Stimulated activated CD4-positive, alpha-beta T cell treated with anti-CD3 and anti-CD28 coated beads, Interleukin-4, amount 100 ng/mL, for 48 hours (primary cell): ENCODE measurements at places on chromosomes 6 and 20.

DNA sequence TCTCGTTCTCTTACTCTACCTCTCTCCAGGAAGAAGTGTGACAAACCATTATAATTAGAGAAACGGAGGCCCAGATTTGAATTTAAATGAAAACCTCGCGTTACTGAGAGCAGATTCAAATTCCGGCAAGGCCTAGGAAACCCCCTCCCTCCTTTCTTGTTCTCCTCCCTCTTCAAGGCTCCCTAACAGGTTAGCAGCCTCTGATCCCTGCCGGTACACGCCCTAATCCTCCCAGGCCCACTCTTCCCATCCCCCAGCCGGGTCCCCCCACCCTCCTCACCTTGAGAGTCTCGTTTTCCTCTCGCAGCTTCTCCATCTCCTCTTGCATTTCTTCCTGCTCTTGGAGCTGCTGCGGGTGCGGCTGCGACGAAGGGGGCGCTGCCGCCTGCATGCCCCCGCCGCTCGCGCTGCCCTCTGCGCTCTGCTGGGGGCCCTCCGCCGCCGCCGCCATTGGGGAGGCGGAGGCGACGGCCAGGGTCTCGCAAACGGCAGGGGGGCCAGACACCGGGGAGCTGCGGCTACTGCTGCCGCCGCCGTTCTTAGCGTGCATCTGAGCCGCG is 3.8 kb downstream of the MTCL3 start:
- peak; percentile 7 for DNase-seq

DNA sequence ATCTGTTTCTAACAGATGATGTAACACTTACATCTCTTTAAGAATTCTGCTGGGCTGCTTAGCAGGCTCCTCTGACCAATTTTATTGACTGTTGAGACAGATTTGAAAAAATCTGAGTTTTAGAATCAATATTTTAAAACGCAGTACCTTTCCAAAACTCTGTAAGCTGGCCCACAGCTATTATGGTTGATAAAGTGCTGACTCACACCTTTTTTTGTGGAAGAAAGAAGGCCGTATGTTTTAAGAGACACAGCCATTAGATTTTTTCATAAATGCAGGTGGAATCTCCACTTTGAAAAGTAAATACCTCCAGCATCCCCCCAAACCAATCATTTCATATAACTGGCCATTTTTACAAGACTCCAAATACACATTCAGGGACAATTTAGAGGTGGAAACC is 82.2 kb downstream of the TBXT start:
- DNase-seq = no peak

DNA sequence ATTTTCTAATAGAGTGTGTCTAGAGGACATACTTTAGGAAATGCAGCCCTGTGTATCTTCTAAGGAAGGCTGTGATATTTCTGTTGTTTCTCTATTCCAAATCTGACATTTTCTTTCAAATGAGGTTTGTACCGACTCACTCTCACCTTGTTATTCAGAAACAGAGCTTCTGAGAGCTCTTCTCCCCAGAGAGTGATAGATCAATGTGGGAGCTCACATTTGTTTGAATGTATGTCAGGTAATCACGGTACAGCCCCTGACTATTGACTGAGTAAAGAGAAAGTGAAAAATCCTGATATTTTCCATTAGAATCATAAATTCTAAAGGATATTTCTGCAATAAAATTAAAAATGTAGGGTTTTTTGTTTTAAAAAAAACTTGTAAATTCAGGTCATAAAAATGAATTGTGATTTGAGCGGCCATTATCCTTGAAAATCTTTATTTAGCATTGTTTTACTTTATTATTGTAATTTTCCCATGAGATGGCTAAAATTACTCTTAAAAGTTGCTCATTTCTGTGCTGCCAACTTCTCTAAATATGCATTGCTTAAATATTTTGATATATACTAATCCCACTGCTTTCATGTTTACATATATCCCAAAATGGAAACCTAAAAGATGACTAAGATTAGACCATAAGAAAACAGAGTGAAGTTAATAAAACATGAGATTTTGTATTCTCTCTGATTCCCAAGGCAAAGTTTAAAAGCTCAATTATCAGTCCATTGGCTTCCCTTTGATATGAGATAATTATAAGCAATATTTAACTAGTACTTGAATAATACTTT is 1226.8 kb upstream of the CITED2 start:
- DNase-seq = no peak

- no peak for DNase-seq
Measured at GRCh38 chr6:89961481-89961880, 67.2 kb downstream of the GJA10 start.

- DNase-seq = no peak
Measured at GRCh38 chr20:4844751-4845465, 123.2 kb downstream of the PRND start.

DNA sequence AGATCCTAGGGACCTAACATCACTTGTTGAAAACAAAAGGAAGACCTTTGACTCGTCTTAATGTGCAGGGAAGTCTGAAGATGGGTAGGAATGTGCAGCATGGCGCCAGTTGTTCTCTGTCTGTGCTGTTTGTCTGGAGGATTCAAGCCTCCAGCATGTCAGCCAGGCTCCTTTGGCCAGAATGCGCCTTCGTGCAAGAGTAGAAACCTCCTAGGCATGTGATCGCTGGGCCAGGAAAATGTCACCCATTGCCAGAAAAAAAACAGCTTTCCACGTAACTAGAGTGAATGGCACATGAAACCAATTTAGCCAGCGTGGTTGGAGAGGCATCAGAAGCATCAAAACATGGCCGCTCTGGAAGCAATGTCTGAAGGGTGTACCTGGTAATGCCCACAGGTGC is 132.7 kb downstream of the EDN1 start:
- DNase-seq = no peak

DNA sequence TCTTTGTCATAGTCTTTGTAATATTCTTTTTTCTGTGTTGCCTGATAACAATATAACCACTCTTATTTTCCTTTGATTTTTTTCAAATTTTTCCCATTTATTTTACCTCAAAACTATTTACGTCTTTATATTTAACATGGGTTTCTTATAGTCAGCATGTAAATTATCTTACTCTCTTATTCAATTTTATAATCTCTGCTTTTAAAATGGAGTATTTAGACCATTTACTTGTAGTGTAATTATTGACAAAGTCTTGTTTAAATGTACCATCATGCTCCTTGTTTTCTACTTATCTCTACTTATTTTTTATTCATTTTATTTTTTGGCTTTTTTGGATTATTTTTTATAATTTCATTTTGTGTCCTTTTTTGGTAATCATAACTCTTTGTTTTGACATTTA is 476.5 kb upstream of the MAP3K7 start:
- no peak for DNase-seq

- no peak for DNase-seq
Measured at GRCh38 chr20:24098886-24099285, 110.3 kb upstream of the GGTLC1 start.

DNA sequence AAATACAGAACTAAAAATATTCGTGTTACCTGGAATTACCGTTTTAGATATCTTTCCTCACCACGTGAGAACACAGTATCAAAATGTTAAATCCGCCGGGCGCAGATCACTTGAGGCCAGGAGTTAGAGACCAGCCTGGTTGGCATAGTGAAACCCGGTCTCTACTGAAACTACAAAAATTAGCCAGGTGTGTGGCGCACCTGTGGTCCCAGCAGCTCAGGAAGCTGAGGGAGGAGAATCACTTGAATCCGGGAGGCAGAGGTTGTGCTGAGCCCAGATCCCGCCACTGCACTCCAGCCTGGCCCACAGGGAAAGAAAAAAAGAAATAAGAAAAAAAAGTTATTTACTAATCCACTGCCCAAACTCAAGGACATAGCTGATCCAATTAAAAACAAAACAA is 4.8 kb upstream of the DDX43 start:
- no peak for DNase-seq

DNA sequence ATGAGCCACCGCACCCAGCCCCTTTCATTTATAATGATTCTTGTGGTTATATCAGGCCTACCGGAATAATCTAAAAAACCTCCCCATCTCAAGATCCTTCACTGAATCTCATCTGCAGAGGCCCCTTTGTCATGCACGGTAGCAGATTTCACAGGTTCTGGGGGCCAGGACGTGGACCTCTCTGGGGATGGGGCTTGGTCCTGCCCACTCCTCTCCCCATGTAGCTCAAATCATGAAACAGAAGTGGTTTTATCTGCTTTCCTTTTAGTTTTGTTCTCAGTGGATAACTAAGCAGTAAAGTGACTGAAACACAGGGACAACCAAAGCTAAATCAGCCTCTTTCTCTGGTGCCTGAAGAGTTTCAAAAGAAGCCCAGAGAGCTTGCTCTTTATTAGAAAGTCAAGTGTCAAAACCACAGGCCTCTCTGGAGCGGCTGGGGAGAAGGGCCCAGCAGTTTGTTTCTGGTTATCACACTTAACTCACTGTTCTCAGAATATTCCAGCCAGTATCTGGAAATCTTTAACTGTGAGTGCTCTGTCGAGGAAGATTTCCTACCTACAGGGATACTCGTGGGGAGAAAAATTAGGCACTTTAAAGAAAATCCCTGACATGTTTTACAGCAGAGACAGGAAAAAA is 60.6 kb upstream of the FAM184A start:
- no peak for DNase-seq

DNA sequence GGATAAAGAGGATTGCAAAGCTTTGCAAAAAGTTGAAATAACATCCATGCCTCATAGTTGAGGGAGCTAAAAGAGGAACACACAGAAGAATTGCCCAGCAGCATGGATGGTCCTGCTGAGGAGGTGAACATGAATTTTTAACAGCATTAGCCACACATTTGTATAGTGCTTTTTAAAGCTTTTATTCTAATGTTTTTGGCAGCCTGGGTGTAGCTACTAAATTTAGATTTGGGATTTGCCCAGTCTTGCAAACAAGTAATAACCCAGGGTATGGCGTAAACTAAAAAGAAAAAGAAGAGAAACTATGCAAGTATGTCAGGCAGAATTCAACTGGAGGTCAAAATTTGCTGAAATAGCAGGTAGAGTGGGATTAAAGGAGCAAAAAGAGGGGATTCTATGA is 75.1 kb upstream of the PTPRK start:
- DNase-seq = no peak

GRCh38 chr6:6039946-6040509 is 33.3 kb upstream of the NRN1 start:
- no peak for DNase-seq

DNA sequence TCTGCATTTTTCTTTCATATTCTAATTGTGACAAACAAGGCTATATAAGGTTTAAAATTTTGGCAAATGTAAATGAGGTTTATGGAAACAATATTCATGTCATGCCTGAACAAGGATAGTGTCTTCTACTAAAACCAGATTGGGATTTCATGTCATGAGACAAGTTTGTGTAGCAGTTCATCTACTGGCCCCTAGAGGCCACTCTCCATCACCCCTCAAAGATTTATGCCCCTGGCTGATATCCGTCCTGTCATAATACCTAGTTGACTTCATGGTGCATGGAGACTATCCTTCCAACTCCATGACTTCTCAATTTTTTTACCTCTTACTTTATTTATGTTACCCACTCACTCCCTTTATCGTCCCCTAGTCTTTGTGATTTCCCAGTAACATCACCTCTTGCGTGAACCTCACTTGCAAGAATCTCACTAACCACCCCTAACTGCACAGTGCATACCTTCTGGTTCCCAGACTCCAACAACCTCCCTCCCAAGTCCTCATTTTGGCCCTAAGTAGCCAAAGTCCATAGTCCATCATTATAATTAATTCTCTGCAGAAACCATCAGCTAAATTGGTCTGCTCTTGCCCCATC is 179.8 kb downstream of the TASP1 start:
- DNase-seq = no peak

DNA sequence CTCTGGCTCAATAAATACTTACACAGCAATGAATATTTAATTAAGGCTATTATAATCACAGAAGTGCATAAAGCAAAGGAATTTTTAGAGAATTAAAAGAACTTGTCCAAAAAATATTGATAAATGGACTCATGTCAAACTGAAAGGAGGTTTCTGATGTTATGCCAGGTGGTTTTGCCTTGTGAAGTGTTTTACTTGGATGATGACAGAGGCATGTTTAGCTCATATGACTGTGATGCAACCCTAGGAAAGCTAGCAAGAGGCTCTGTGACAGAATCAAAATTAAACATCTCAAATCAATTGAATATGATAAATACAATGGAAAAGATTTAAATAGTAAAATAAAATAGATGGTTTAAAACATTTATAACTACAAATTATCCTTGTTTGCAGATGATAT is 137.3 kb downstream of the TMEM200A start:
- no peak for DNase-seq

DNA sequence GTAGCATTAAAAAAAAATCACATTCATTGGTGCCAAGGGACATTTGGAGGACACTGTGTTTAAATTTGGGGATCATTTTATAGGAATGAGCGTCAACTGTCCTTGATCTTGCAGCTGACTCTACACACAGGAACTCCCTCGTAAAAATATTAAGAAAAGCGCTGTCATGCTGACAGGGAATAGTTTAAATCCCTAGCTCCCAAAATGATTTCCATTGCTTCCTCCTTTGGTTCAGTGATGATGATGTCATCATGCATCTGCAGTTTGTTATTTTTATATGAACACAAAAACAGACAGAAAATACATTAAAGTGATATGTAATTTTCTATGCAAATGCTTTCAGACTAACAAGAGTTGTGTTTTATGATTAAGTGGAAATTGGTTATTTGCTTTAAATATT is 275.6 kb downstream of the BTBD9 start:
- no peak for DNase-seq

- peak; percentile 12 for DNase-seq
Measured at GRCh38 chr20:17504898-17505635, 26.1 kb downstream of the BFSP1 start.

- no peak for DNase-seq
Measured at GRCh38 chr6:135578976-135579375, 81.4 kb upstream of the AHI1 start.

- no peak for DNase-seq
Measured at GRCh38 chr20:36777167-36777566, 3.6 kb upstream of the DSN1 start.

DNA sequence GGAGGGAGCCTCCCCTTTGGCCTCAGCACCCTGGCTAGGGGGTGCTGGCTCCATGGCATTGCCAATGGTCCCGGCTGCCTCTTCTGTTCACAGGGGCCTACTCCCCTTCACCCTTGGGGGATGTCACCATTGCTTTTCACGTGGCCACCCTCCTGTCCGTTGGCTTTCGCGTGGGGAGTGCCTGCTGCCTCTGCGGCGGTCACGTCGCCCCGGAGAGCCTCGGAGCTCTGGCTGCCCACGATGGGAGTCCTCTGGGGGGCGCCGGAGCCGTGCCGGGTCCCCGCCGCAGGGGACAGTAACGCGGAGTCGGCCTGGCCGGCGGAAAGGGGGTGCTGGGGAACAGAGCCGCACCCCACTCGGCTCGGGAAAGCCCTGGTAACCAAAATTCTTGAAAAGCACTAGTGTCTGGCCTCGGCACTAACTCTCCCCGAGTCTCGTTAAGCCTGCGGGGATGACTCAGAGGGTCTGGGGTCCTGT is 661 bp upstream of the HEBP2 start:
- peak; percentile 10 for DNase-seq
